Spinal cord (tissue), 10 donors: ENCODE measurements at places on chromosomes 1 and 21. TPM values are rescaled to one million over a fixed set of nuclear protein-coding genes. Genes with fewer than 3 reads are reported as not detected.

GRCh38 chr1:205711105-205712048, 31.1 kb upstream of the SLC45A3 start:
- peaks cover 4% of the 10 kb centered on the region for H3K36me3 ChIP-seq
- peak; percentile 88 for DNase-seq
- no peak overlapping the region for H3K4me3 ChIP-seq
- no peak overlapping the region for H3K27ac ChIP-seq
- no peaks in the 10 kb centered on the region for H3K27me3 ChIP-seq

Gene SLAMF9
- total RNA-seq = not detected

Gene NVL
- 31.5 TPM for total RNA-seq

Gene CR1
- 1.2 TPM for total RNA-seq

Gene C1orf94
- total RNA-seq = 0.50 TPM

DNA sequence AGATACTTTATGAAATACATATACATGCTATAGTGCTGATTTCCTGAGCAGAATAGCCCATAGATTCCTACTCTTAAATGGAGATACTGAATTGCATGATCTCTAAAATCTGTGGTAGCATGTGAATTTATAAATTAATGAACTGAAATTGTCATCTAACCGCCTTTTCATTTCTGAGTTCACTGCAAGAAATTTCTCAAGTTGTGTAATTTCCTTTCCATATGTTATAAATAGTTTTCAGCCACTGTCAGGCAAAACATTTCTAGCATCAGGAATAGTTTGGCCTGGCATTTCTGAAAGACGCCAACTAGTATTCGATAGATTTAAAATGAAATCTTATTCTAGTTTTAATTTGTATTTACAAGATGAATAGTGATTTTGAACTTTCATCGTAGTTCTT, 310.1 kb downstream of the USH2A start:
- H3K4me3 ChIP-seq = no peak overlapping the region
- no peak for DNase-seq
- H3K4me1 ChIP-seq = no peaks in the 10 kb centered on the region
- no peaks in the 10 kb centered on the region for H3K36me3 ChIP-seq

- H3K27ac ChIP-seq = peak overlapping the region; percentile 16
- no peak for DNase-seq
- no peak overlapping the region for H3K4me3 ChIP-seq
- no peaks in the 10 kb centered on the region for H3K27me3 ChIP-seq
- peaks cover 2% of the 10 kb centered on the region for H3K4me1 ChIP-seq
Observed at GRCh38 chr1:31102501-31102950, 37.0 kb upstream of the PUM1 start.

DNA sequence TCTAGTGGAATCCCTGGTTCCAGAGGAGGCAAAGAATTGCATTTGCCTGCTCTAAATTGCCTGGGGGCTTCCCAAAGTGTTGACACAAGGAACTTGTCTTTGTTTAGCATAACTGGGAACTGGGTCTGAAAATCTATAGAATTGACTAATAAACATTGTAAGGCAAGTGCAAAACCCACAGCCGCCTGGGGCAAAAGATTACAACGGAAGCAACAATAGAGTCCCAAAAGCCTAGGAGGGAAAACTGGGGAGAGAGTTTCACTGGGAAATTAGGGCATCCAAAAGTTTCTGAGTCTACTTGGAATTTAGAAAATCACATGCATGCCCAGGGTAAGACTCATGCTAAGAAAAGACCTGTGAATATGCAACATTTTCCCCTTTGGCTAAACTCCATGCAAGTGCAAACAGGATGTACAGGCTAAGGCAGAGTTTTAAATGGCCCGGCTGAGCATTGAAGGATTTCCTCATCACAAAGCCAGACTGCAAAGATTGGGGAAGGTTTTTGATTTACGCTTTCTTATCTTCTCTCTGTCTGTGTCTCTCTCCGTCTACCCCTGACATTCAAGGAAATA, 725.3 kb upstream of the NCAM2 start:
- H3K27me3 ChIP-seq = no peaks in the 10 kb centered on the region
- no peak for DNase-seq
- no peak overlapping the region for H3K4me3 ChIP-seq
- no peaks in the 10 kb centered on the region for H3K4me1 ChIP-seq

DNA sequence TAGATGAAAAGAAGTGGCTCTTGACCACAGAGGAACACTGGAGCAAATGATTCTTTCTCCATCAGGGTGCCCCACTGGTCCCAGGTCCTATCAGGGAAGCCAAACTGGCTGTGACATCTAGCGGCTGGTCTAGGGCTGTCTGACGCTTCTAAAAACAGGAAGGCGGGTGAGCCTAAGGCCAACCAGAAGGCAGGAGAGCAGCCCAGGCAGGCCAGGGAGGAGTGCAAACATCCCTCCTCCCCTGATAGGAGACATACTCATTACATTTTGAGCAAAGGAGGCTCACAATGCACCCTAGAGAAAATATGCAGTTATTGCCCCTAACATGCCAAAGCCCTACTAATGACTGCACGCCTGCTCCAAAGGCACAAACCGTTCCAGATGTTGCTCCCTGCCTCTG, 10.4 kb upstream of the FOXE3 start:
- peaks cover 7% of the 10 kb centered on the region for H3K27me3 ChIP-seq
- H3K27ac ChIP-seq = no peak overlapping the region
- H3K4me3 ChIP-seq = no peak overlapping the region
- no peak for DNase-seq

DNA sequence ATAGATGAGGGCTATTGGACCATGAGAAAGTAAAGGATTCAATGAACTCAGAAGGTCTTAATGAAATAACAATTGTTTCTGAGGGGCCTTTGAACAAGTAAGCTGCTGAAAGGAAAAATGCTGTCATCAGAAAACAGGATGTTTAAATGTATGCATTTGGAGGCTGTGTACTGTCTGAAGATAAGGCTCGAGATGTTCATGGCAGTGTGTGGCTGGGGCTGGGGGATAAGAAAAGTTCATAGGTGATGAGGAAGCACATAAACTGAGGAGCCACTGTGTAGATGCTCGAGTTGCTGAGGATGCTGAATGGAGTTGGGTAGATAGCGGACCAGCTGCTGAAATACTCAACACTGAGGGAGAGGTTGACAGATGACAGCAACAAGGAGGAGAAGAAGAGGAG, 17.8 kb downstream of the THEM4 start:
- no peak overlapping the region for H3K27ac ChIP-seq
- no peak overlapping the region for H3K4me3 ChIP-seq
- no peaks in the 10 kb centered on the region for H3K4me1 ChIP-seq
- DNase-seq = no peak
- peaks cover 6% of the 10 kb centered on the region for H3K36me3 ChIP-seq

DNA sequence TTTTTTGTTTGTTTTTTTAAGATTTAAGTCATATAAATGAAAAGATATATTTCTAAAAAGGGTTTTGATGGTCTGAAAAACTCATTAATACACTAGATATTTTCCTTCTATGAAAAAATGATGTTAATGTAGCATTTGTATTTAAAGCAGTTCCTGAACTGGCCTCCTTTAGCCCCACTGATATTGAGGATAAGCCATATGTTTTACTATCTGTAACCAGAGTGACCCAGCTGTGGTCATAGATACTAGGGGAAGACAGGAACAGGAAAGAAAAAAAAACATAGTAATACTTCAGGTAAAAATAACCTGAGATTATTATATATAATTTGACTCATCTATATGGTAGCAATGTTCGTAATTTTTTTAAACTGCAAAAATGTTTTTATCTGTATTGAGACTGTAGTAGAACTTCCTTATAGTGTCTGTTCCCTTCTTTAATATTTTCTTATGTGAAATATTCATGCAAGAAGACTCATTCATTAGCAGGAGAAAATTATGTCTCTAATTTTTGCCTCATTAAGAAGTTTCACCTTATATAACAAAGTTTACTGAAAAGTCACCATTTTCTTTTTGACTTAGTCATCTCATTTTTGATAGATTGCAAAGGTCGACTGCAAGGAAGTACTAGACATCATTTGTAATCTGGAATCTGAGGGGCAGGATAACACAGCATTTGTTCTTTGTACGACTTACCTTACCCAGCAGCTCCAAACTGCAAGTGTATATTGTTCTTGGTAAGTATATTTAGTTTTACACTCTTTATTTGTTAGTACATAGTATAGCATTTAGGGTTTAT, 25.6 kb upstream of the TMCO2 start:
- H3K4me1 ChIP-seq = no peaks in the 10 kb centered on the region
- no peak for DNase-seq
- no peaks in the 10 kb centered on the region for H3K27me3 ChIP-seq
- peaks cover 7% of the 10 kb centered on the region for H3K36me3 ChIP-seq
- no peak overlapping the region for H3K27ac ChIP-seq

Gene S100B
- 258 TPM for total RNA-seq

DNA sequence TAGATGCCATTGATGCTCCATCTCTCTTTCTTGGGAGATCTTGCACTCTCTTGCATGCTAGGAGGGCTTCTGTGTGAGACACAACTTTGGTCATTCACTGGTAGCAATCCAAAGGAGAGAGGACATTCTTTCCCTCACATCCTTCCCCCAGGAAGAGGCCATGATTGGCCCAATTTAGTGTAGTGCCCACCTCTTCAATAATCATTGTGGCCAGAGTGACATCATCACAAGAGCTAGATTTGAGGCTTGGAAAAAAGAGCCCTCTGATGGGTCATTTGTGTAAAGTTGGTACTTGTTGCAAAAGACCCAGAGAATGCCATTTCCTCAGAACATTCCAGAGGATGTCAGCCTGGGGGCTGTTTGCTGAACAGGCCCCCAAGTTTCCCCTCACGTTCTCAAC, 30.2 kb downstream of the S100A6 start:
- DNase-seq = no peak
- H3K36me3 ChIP-seq = no peaks in the 10 kb centered on the region
- no peak overlapping the region for H3K4me3 ChIP-seq
- peaks cover 7% of the 10 kb centered on the region for H3K4me1 ChIP-seq
- no peak overlapping the region for H3K27ac ChIP-seq
- H3K27me3 ChIP-seq = no peaks in the 10 kb centered on the region

DNA sequence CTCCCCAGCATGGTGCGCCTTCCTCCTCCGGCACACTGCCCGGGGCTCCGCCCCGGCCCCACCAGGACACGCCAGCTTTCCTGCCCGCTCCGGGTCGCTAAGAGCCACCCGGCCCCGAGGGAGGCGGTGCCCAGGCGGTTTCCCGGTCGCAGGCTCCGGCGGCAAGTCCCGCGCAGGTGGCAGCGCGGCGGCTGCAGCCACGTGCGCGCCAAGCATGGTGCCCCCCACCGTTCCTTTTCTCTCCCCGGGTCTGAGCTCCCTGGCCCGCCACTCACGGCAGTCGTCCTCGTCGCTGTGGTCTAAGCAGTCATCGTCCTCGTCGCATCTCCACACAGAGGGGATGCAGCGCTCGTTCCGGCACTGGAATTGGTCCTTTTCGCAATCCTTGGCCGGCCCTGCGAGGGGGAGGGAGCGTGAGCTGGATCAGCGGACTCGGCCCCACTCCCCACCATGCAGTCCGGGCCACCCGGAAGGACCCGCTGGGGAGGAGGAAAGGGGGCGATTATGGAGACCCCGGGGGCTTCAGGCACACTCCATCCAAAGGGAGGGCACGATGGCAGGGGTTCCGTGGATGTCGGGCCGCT, 1.2 kb downstream of the LRP8 start:
- peak; percentile 64 for DNase-seq
- no peaks in the 10 kb centered on the region for H3K27me3 ChIP-seq
- peak overlapping the region; percentile 71 for H3K4me3 ChIP-seq

GRCh38 chr1:232795497-232796053, 9.6 kb upstream of the MAP10 start:
- H3K27ac ChIP-seq = no peak overlapping the region
- no peak overlapping the region for H3K4me3 ChIP-seq
- H3K36me3 ChIP-seq = no peaks in the 10 kb centered on the region
- no peak for DNase-seq

DNA sequence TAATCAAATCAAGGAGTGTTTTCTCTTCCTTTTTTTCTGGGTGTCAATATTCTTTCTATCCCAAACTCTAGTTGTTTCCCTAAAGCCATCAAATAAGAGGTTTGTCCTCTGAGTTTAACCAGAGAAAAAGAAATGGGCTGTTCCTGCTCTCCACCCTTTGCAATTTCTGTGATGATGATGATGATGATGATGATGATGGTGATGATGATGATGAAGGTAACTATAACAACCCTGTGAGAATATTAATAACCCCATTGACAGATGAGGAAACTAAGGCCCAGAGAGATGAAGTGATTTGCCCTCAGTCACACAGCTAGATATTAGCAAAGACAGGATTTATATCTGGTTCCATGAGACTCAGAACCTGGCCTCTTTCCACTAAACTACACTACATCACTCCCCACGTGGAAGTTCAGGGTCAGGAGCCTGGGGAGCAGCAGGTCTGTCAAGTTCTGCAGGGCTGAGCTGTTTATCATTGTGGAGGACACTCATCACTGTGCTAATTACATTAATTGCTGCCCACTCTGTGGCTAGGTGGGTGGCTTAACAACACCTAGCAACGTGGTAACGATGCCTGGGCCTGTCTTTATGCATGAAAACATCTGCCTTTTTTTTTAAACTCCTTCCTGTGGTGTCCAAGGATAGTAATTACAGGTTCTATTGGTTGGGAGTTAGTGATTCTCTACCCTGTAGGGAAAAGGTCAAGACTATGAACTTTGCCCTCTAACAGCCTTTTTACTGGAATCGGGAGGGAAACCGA, 19.0 kb upstream of the JUN start:
- H3K27me3 ChIP-seq = no peaks in the 10 kb centered on the region
- no peak overlapping the region for H3K4me3 ChIP-seq
- H3K36me3 ChIP-seq = no peaks in the 10 kb centered on the region

DNA sequence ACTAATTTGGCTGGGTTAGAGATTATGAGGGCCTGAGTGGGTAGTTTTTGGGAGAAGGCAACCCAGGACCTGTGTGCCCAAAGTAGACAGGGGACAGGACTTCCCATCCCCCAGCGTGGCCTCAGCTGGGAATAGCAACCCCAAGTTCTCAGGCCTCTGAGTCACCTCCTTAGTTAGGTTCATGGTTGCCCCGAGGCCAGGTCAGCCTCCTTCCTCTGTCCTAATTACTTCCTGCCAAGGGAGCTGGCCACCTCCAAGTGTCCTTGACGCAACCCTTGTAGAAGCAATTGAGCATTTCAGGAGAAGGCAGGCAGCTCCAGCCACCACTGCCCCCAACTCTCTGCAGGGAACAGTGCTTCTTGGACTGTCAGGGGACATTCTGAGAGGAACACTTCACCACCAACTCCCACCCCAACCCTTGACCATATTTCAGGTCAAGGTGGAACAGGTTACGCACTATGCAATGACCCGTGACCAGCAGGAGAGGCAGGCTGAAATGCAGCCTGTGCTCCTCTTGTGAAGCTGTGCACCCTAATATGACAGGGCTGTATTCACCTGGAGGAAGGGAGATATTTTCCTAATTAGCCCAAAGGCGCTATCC, 5.1 kb upstream of the NT5C1A start:
- H3K4me3 ChIP-seq = no peak overlapping the region
- DNase-seq = no peak
- H3K27ac ChIP-seq = no peak overlapping the region
- peaks cover 7% of the 10 kb centered on the region for H3K36me3 ChIP-seq
- H3K27me3 ChIP-seq = peaks cover 8% of the 10 kb centered on the region
- peaks cover 12% of the 10 kb centered on the region for H3K4me1 ChIP-seq
